Fibroblast of mammary gland (primary cell): ENCODE measurements at places on chromosomes 3 and 15.
A peak's percentile ranks its signal among the peaks of the same experiment; 100 is the strongest.

GRCh38 chr3:39780352-39780751 is 29.1 kb upstream of the MYRIP start:
- DNase-seq: no peak

GRCh38 chr3:138187296-138188012 is at the start of gene ARMC8:
Gene ARMC8 (plus strand): TSS chr3:138187301. CDS start chr3:138187555, 254 bp downstream.
- peak; percentile 83 for DNase-seq

DNA sequence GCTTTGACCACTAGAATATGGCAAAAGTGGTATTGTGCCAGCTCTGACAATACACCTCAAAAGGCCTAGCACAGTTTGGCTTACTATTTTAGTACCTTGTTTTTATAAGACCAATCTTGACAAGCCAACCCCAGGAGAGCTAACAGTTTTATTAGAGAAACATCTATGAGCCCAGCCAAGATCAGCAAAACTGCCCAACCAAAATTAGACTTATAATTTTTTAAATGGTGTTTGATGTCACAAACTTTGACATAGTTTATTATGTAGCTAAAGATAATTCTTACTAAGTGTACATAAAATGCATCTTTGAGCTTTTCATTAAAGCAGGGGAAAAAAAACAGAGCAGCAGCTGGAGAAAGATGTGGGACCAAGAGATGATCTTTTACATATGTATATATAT is 537.5 kb downstream of the ZPLD1 start:
- DNase-seq: no peak

GRCh38 chr15:85333132-85333831 is 47.1 kb upstream of the AKAP13 start:
- DNase-seq: peak; percentile 84
